Smooth muscle cell of the pulmonary artery (primary cell): ENCODE measurements at places on chromosomes 7 and 10. TPM values are rescaled to one million over a fixed set of nuclear protein-coding genes. Genes with fewer than 3 reads are reported as not detected.

The PGAM2 gene
- total RNA-seq, result 0.52 and 3.3 TPM in 2 replicates

The CPEB3 gene
- total RNA-seq, result 1.1 and 1.3 TPM in 2 replicates

The CLRN3 gene
- total RNA-seq, result not detected in 2 replicates

The ZNF783 gene
- total RNA-seq, result 10.6 and 15.7 TPM in 2 replicates

The LRRC4 gene
- total RNA-seq, result 0.03 TPM in 1 of 2 replicates, not detected in the other

The CHST3 gene
- 49.4 and 64.2 TPM in 2 replicates for total RNA-seq

The IGFBP1 gene
- 0.79 and 10.2 TPM in 2 replicates for total RNA-seq

The CPA4 gene
- 46.4 and 140 TPM in 2 replicates for total RNA-seq

The PON1 gene
- not detected in 2 replicates for total RNA-seq

The ZNF425 gene
- 2.5 and 3.7 TPM in 2 replicates for total RNA-seq

The TAS2R41 gene
- not detected in 2 replicates for total RNA-seq

The SCRN1 gene
- total RNA-seq, result 92.3 and 146 TPM in 2 replicates

The CPA2 gene
- total RNA-seq, result not detected in 2 replicates

The FAM25G gene
- total RNA-seq, result not detected in 2 replicates

The CCDC172 gene
- total RNA-seq, result not detected in 2 replicates

The ZCCHC24 gene
- 27.8 and 33.8 TPM in 2 replicates for total RNA-seq

The TAS2R4 gene
- 1.5 and 1.9 TPM in 2 replicates for total RNA-seq

The FGF8 gene
- not detected in 2 replicates for total RNA-seq

The GPNMB gene
- 205 and 214 TPM in 2 replicates for total RNA-seq

The BICC1 gene
- 78.2 and 124 TPM in 2 replicates for total RNA-seq

The EBLN1 gene
- total RNA-seq, result not detected in 2 replicates
